Mucosa of gallbladder (tissue), 1 donor: ENCODE measurements at places on chromosomes 11 and 22. TPM values are rescaled to one million over a fixed set of nuclear protein-coding genes. Genes with fewer than 3 reads are reported as not detected.

DNA sequence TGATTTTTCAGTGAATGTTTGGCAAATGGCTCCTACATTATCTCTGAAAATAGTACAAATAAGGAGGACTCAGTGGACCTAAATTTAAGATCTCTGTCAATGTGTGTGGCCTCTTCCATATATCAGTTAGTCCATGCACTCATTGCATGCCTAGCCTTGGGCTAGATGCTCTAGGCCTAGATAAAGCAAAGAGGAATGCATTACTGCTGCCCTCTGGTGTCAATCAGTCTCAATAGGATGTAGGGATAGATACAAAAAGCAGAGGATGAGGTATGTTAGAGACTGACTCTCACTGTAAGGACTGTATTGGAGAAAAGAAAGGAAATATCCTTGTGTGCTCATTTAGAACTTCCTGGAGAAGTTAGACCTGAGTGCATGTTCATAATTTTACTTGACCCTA, 42.0 kb downstream of the MS4A2 start:
- peak; percentile 66 for DNase-seq

Gene DDX25
- total RNA-seq: 0.29 TPM

- DNase-seq: no peak
Observed at GRCh38 chr22:50505776-50506610, 1.5 kb downstream of the LMF2 start.

Gene RASSF10
- 15.9 TPM for total RNA-seq

Gene UBQLN3
- total RNA-seq: 0.26 TPM

GRCh38 chr22:42587588-42588175, 27.0 kb downstream of the POLDIP3 start:
- no peak for DNase-seq

Gene TRABD
- 55.1 TPM for total RNA-seq

DNA sequence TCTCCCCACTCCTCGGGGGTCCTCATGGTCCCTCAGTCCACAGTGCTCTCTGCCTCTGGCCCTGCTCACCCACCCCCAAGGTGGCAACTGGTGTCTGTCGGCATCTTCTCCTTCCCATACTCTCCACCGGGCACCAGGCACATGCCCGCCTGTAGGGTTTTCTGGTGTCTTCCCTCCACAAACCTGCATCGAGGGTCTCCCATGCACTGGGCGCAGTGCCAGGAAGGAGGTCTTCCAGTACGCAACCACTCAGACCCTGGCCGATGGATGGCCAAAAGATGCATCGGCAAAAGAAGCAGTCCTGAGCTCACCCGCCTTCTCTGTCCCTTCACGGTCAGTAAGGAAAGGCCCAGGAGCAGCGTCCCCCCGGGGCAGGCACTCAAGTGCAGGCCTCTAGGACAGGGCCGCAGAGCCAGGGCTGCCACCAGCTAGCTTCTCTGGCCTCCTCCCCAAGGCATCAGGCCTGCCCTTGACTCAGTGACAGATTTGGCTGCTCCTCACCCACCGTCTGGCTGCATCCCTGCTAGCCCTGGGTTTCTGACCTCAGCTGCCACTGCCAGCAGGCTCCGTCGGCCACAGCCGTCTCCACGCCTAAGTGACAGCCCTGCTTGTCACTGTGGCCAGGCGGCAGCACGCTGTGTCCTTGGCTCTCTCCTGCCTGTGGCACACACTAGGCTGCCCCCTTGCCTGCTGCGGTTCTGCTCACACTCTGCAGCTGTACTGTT, 32.1 kb upstream of the IGSF9B start:
- DNase-seq: no peak

Gene PHETA2
- total RNA-seq: 10.3 TPM

GRCh38 chr11:62545437-62546243, 966 bp downstream of the AHNAK start:
- DNase-seq: peak; percentile 90

- DNase-seq: no peak
Observed at GRCh38 chr22:35556666-35557065, 16.0 kb downstream of the RASD2 start.

Gene C11orf65
- total RNA-seq: 0.58 TPM

GRCh38 chr22:32531228-32531627, 56.6 kb downstream of the FBXO7 start:
- no peak for DNase-seq

DNA sequence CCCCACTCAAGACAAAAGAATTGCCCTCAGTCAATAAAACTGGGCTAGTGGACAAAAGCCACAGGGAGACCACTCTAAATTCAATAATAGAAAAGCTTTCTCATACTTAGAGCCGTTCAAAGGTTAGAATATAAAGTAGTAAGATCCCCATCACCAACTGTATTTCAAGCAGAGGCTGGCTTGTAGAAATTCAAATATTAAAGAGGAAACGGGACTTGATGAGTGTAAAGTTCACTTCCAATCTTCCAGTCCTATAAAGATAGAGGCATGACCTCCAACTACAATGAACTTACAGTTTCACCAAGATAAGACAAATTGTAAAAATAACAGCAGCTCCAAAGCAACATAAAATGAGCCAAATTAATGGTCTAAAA, 70.4 kb downstream of the CCDC34 start:
- DNase-seq: no peak

DNA sequence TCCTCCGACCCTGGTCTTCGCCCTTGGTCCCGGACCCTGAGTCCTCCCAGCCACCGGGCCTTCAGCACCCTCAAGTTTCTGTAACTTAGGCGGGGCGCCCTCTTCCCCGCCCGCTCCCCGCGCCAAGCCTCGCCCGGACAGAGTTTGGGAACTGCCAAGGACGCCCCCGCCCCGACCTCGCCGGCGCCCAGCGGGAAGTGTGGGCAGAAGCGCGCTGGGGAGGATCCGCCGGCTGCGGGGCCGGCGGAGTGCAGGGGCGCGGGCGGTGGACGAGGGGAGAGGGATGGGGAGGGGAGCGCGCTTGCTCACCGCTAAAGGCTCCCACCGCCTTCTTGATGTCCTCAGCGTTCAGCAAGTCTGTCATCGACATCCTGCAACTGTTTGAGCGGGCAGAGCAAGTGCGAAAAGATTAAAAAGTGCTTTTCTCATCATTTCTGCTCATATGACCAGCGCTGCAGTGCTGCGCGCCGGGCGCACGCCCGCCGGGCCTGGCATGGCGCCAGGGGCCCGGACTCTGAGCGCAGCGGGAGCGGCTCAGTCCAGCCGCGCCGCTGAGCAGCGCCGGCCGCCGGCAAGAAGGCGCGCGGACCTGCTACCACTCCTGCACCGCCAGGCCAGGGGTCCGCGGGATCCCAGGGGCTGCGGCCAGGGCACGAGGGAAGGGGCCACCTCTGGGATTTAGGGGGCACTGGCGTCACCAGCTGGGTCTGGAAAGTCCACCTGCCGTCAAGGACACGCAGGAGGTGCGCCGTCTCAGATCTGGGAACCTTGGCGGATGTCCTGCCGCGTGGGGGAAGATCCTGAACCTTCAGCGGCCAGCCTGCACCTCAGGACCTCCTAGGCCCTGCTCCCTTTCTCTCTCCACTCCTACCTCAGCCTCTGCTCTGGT, at the start of gene PVALB:
PVALB (minus strand) TSS at position 400 of the 889 bp plus-strand sequence; CDS start at position 370, 30 bp downstream.
- DNase-seq: peak; percentile 14

DNA sequence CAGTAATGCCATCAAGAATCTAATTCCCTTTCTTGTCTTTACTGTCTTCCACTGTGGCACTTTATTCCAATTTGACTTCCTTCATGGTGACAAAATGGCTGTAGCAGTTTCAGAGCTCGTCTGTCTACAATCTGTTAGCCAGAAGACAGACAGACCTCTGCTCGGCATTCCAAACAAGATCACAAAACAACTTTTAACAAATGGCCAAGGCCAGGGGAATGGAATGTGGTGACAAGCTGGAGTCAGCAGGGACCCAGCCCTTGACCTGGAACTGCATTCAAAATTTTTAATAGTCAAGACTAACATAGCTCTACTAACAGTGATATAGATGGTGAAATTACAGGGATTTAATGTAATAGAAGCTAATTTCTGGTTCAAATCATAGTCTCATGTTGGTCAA, 637.2 kb downstream of the ETS1 start:
- no peak for DNase-seq

Gene LTO1
- 24.5 TPM for total RNA-seq

- DNase-seq: no peak
Observed at GRCh38 chr11:43358279-43358800, 380 bp upstream of the TTC17 start.

Gene TYMP
- 34.8 TPM for total RNA-seq

GRCh38 chr11:33930317-33931021, 38.6 kb upstream of the LMO2 start:
- DNase-seq: no peak

DNA sequence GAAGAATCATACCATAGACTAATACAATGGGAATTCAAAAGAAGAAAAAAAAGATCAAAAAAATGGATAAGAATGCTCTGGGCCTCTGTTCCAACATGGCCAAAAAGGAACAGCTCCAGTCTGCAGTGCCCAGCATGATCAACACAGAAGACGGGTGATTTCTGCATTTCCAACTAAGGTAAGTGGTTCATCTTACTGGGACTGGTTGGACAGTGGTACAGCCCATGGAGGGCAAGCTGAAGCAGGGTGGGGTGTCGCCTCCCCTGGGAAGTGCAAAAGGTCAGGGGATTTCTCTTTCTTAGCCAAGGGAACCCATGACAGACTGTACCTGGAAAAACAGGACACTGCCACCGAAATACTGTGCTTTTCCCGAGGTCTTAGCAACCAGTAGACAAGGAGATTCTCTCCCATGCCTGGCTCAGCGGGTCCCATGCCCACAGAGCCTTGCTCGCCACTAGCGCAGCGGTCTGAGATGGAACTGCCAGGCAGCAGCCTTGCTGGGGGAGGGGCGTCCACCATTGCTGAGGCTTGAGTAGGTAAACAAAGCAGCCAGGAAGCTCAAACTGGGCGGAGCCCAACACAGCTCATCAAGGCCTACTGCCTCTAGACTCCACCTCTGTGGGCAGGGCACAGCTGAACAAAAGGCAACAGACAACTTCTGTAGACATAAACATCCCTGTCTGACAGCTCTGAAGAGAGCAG, 428.4 kb downstream of the MN1 start:
- DNase-seq: peak; percentile 84

GRCh38 chr11:64056861-64057260, 21.1 kb downstream of the FLRT1 start:
- DNase-seq: no peak

Gene SLC22A12
- not detected for total RNA-seq

- DNase-seq: no peak
Observed at GRCh38 chr11:96055706-96056387, 131.9 kb upstream of the MTMR2 start.

DNA sequence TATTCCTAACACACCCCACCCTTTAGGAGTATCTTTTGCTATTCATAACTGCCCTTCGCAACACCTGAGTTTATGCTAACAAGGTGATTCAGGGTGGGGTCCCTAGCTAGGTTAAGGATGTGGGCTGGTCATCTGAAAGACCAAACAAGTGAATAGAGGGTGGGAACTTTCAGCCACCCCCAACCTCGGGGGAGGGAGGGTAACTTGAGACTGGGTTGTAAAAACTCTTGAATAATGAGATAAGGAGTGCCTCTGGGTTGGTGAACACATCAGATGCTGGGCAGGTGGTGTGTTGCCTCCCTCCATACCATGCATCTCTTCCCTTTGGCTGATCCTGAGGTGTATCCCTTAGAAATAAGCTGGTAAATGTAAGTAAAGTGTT, 111.5 kb downstream of the SWAP70 start:
- no peak for DNase-seq

- DNase-seq: no peak
Observed at GRCh38 chr22:38201371-38201710, 453 bp upstream of the MAFF start.

DNA sequence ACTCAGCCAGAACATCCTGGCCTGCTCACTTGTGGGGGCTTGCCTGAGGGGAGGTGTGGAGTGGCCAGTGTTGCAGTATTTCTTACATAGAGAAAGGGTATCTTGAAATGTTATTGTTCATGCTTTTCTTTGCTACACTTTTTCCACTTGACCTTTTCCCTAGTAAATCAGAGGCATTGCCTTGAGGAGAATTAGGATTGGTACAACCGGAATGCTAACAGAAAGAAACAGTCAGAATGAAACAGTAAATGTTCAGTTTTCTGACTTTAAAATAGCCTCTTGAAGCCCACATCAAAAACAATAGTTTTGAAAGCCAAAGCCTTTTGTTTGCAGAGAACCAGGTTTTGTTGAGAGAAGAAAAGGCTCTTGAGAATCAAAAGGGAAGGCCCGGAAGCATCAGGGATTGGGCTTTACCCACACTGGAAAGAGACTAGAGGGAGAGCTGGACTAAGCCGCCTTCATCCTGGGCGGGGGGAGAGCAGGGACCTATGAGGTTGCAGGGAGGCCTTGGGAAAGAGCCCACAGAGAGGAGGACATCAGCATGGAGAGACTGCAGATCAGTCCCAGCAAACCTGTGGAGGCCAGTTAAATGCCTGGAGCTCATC, 12.4 kb downstream of the ADM start:
- no peak for DNase-seq

GRCh38 chr11:86551288-86552092, 120.9 kb downstream of the ME3 start:
- DNase-seq: peak; percentile 65

DNA sequence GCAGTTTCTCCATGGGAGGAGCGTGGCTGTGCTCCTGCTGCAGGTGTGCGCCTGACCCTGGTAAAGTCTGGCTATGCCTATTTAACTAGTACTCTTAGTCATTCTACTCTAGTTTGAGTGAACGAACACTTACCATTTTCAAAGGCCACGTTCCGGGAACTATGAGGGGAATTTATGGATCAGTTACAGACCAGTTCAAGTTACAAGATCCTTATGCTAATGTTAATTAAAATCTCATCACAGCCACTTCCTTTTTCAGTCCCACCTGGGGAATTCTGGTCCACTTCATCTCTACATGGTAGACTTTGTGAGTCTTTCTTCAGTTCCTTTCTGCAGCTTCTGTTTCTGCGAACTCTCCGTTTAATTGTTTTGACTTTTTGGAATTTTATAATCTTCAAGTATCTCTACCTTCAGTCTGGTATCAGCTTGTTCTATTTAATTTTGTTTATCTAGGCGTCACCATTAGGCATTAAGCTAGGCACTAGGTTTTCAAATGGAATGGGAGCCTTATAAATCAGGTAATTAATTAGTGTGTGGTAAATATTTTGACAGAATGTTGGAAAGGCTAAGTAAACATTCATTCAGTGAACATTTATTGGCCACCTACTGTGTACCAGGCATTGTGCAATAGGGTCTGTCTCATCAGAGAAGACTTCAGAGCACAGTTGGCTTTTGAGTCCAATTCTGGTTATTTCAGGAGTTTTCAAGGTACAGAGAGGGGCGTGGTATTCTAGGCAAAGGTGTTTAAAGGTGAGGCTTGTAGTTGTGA, 78.9 kb downstream of the GRK3 start:
- no peak for DNase-seq

Gene NUMA1
- 261 TPM for total RNA-seq

DNA sequence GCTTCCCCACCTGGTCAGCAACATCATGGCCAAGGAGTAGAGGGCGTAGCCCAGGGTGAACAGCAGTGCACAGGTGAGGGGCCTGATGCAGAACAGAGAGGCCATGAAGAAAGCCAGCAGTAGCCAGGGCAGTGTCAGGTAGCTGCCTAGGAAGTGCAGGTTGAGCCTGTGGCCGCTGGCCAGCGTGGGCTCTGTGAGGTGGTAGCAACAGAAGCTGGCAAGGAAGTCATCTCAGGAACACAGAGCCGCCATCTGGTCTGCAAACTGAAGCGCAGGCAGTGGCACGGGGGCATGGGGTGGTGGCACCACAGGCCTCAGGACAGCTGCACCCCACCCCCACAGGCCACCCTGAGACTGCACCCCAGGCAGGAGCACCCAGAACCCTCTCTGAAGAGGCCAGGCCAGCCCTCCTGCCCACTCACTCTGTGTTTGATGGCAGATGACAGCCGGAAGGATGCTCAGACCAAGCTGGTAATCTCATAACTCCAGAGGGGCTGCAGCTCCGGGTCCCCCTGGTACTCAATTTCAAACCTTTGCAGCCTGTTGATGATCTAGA, 95.3 kb downstream of the MED15 start:
- no peak for DNase-seq

Gene TRIM51
- not detected for total RNA-seq
